ENCODE measurements at places on chromosomes 12 and 14.

DNA sequence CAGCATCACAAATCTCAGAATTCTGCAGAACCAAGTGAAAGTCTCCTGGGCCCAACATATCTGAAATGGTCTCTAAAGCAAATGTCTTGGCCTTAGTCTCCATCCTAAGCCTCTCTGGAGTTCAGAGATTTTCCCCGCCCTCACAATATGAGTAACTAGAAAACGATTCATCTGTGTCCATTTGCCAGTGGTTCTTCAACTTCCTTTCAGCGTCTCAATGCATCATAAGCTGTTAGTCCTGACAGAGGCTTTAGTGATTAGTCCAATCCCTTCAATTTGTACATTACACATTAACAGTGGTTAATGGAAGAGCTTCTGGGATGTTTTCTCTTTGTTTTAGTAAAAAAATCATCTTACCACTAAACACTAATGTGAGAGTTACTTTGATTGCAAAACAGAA lies 17.4 kb downstream of the NPC2 start:
- no peak for DNase-seq

GRCh38 chr12:123363740-123364531 lies 711 bp downstream of the SBNO1 start:
- DNase-seq, result peak; percentile 39

- DNase-seq, result no peak
Measured at GRCh38 chr12:109632342-109632741, 58.7 kb downstream of the MVK start.

DNA sequence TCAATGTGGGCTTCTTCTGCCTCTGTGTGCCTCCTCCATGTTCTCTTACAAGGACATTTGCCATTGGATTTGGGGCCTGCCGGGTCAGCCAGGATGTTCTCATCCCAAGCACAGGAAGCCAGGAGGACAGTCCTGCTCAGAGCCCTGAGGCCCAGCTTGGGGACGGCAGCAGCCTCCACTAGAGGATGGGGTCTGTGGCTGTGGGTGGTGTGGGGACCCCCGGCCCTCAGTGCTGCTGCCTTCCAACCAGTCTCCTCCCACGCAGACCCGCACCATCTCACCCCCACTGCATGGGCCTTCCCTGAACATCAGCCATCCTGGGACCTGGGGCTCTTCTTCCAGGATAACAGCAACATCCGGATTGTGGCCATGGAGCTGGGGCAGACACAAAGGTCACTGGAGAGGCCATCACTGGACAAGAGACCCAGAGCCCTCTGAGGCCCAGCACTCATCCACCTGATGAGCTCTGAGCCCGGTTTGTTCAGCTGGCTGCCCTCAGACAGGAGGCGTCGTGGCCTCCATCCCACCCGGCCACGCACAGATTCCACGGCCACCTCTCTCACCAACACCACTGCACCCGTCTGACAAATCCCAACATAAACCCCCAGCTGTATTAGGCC lies 56.5 kb upstream of the C14orf180 start:
- no peak for DNase-seq

- DNase-seq, result no peak
Measured at GRCh38 chr14:95253039-95253630, 66.6 kb downstream of the CLMN start.

DNA sequence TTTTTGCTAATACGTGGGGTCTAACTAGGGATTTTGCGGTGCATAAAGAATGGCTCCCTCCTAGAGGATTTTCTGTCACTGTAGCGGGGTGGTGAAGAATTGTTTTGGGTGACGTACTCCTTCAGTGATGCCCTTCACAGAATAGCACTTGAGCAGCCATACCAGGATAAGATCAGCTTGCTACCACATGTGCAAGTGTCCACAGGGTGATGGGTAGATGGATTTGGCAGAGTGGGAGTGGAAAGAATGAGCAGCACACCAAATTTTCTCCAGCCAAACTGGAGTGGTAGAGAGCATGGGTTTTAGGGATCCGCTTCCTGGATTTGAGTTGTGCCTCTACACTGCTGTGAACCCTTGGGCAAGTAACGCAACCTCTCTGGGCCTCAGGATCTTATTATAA lies 2.3 kb downstream of the TCP11L2 start:
- no peak for DNase-seq

DNA sequence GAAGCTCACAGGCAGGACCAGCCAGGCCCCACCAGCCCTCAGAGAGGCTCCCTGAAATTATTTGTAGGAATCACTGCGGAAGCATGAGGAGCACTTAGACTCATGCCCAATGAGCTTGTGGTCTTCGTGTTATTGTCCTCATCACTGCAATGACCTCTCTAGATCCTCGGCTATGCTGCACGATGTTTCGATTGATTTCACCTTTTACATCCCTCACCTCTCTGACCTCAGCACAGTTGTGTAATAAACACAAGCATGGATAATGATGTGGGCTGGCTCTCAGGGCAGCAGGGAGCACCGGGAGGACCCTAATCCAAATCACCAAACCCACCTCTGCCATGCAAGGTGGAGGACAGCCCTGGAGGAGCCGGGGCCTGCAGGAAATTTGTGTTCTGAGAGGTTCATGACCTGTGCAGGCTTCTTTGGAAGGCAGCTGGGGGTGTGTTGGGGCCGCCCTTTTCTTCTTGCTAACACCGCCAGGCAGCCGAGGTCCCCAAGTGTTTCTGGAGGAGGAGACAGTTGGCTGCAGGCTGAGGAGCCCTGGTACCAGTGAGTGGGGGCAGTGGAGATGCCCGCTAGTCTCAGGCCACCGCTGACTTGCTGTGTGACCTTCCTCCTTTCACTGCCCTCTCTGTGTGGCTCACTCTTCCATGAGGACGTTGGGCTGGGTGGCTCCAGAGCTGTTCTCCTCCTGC lies 29.5 kb upstream of the EML1 start:
- no peak for DNase-seq

DNA sequence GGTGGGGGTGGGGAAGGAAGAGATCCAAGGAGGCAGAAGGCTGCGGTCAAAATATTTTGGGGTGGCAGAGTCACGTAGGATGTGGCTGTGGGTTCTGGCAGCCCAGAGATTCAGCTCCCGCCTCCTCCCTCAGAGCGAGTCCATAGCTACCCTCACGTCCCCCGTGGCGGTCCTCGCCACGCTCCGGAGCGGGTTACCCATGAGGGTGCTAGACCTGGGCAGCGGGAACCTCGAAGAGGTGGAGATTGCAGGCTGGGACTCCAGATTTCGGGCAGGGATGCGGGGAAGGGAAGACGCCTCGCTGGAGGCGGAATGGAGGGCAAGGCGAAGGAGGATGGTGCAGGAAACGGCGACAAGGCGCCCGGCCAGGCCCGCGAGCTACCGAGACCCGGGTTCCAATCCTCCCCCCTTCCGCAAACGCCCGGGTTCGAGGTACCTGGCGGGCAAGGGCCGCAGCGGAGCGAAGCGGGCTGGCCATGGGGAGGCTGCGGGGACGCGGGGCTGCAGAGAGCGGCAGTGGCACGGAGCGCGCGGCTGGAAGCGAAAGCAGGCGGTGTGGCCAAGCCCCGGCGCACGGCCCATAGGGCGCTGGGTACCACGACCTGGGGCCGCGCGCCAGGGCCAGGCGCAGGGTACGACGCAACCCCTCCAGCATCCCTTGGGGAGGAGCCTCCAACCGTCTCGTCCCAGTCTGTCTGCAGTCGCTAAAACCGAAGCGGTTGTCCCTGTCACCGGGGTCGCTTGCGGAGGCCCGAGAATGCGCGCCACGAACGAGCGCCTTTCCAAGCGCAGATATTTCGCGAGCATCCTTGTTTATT lies 46.2 kb downstream of the BCAT1 start:
- DNase-seq, result no peak

GRCh38 chr14:38490273-38490672 lies 234.4 kb upstream of the CLEC14A start:
- no peak for DNase-seq

DNA sequence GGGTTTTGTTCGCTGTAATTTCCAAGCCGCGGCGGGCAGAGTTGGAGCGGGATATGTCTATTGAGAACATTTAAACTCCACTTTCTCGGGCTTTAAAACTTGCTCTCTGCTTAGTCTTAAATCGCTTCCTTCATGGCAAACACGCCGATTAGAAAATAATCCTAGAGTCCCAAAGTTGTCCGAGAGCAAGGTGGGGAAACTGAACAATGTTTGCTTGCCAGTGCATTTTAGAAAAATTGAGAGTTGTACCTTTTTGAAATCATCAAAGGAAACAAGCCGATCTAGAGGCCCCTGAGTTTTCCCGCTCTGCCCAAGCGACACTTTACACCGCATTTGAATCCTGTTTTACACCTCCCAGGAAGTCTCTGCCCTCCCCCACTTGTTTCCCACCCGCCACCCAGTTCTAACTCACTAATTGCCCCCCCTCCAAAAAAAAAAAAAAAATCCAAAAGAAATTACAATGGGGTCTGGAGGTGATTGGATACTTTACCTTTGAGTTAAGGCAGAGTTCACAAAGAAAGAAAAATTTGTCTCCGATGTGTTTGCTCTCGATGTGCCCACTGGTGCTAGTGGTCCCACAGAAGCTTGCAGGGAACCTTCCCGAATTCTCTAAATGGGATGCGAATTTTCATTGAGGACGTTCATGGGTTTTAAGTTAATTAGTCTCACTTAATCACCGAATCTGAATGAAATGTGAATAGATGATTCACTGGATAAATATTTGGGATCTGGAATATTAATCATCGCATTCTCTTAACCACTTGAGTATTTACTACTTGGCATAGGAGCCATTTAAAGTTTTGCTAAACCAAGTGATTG lies 2.3 kb downstream of the HMGA2 start:
- no peak for DNase-seq

- DNase-seq, result no peak
Measured at GRCh38 chr12:82176026-82176425, 182.2 kb downstream of the CCDC59 start.

- DNase-seq, result peak; percentile 46
Measured at GRCh38 chr14:102138961-102139285, 774 bp upstream of the WDR20 start.

DNA sequence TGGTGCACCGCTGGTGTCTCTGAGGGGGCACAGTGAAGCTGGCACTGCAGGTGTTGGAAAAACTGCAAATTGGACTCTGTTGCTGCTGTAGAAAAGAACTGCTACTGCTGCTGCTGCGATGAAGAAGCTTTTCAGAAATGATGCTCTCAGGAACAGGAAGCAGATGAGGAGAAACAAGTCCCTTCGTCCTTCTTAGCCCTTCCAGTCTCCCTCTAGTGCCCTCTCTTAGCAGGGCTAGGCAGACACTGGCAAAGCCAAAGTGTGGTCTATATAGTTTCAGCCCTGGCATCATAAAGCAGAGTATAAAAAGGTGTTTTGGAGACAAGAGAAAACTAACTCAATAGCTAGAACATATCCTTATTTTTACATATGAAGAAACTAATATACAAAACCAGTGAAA lies 174.5 kb downstream of the MYRFL start:
- no peak for DNase-seq

DNA sequence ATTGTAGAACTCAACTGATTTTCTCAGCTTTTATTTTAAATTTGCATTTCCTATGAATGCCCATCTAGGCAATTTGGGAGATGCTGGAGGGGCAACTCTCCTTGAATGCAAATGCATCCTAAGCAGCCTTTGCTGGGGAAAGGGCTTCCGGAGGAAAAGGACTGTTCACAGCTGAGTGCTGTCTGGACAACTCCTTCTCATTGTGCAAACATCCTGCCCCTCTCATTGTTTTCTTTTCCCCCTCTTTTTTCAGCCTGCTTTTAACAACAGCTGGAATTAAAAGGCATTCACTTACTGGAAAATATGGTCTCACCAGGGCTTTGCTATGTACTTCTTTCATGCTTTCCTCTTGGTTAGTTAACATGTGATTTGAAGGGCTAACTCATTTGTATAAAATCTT lies 397.8 kb downstream of the FUT8 start:
- DNase-seq, result no peak

GRCh38 chr12:121033625-121034349 lies 5.3 kb downstream of the OASL start:
- no peak for DNase-seq

DNA sequence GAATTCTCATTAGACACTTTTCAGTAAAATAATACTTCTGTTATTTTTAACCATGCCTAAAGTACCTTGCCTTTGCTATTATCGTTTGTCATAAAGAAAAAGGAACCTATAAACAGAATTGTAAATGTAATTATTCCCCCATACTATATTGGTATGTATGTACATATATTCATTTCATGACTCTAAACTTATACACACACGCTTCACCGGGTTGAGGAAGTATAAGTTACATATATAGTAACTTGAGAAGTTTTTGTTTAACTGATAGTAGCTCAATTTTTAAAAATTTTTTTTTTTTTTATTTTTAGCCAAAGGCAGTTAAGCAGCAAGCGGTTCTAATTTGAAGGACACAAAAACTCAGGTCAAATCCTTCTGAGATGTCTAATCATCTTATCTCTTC lies 107.6 kb downstream of the PLEKHG7 start:
- no peak for DNase-seq

DNA sequence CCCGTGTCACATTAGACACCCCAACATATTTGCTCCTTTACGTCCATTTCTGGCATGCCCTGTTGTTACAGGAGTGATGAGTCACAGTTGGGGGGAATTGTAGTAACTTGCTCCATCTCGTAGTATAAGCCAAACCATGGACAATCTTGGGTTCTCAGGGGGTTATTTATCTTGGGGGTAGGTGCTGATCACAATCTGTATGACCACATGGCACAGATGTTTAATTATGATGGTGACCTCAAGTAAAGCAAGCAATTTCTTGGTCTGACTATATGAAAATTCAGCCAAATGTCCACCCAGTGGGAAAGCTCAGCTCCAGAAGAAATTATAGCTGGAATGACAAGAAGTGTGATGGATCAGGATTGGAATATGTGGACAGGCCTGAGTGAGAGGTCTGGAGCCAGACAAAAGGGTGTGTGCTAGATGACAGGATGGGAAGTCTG lies 32.1 kb upstream of the STON2 start:
- no peak for DNase-seq

DNA sequence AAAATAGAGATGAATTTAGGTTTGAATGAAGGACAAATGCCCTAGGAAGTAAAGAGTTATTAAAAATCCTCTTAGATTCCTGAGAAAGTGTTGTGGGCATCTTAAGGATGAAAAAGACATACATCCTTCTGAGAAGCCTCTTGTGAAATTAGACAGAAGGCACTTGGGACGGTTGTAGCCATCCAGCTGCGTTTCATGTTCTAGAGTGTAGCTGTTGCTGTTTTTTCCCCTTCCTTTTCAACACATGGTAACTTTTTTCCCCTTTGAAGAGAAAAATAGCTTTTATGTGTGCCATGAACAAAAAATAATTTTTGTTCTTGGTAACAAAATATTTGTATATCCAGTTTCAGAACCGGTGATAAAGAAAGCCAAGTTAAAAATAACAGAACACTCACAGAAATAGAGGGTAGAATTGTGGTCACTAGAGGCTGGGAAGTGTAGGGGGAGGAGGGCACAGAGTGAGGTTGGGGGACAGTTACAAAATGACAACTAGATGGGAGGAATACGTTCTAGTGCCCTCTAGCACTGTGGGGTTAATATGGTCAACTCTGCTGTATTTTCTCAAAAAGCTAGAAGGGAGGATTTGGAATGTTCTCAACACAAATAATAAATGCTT lies 58.4 kb downstream of the PTHLH start:
- DNase-seq, result no peak

GRCh38 chr12:129071362-129071761 lies 218.1 kb downstream of the GLT1D1 start:
- DNase-seq, result no peak

- no peak for DNase-seq
Measured at GRCh38 chr14:43872752-43873655, 634.1 kb downstream of the FSCB start.

Measured in testis (tissue), 5 donors.